ENCODE measurements at places on chromosomes 16 and 17.
A peak's percentile ranks its signal among the peaks of the same experiment; 100 is the strongest.

- no peak for DNase-seq
Observed at GRCh38 chr17:9537177-9537776, 38.3 kb downstream of the STX8 start.

- peak; percentile 46 for DNase-seq
Observed at GRCh38 chr17:7313088-7313889, 1.9 kb downstream of the GPS2 start.

DNA sequence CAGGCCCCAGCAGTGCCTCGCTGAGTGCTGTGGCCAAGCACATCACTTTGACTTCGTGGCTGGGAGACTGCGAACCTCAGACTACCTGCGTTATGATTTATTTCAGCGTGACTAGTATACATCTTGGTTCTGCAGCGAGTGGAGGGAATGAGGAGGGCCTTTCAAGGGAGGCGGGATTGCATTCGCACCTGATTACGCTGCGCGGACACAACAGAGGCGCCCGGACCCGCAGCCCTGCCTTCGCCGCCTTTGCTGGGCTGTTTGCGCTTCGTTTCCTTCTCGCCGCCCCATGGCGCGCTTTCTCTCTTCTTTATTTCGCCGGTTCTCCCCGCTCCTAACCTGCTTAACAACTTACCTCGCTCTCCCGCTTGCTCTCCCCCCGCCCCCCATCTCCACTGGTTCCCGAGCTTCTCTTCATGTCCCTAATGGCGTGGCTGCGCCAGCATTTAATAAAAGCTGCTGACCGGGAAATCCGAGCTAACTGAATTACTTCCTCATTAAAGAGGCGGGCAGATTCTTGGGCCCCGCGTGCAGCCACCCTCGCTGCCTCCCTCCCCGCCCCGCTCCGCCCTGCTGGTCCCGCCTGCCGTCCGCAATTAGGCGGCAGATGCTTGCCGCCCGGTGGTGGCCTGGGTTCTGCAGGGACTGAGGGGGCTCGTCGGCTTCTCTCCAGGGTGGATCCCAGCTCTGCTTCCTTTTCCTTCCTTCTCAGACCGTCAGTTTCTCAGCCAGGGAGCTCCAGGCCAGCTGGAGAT, 257.6 kb upstream of the SDK2 start:
- DNase-seq = peak; percentile 11

- no peak for DNase-seq
Observed at GRCh38 chr17:56974055-56974454, 3.9 kb upstream of the SCPEP1 start.

GRCh38 chr16:7853197-7853596, 520.6 kb downstream of the RBFOX1 start:
- no peak for DNase-seq

DNA sequence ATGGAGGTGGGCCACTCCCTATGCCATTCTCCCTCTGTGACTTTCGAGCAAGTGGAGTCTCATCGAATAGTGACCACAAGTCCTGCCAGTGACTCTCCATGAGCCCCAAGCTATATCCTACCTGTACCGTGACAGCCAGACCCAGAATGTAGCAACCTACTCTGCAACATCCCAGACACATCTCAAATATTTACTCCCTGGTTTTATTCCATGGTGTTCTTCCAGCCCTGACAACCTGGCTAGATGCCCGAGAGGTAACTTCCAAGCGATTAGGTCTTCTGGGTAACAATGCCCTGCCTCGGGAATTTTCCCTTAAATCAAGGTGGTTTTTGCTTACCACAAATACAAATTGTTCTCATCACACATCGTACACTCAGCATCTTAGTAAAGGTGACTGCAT, 211.7 kb downstream of the ZFHX3 start:
- no peak for DNase-seq

DNA sequence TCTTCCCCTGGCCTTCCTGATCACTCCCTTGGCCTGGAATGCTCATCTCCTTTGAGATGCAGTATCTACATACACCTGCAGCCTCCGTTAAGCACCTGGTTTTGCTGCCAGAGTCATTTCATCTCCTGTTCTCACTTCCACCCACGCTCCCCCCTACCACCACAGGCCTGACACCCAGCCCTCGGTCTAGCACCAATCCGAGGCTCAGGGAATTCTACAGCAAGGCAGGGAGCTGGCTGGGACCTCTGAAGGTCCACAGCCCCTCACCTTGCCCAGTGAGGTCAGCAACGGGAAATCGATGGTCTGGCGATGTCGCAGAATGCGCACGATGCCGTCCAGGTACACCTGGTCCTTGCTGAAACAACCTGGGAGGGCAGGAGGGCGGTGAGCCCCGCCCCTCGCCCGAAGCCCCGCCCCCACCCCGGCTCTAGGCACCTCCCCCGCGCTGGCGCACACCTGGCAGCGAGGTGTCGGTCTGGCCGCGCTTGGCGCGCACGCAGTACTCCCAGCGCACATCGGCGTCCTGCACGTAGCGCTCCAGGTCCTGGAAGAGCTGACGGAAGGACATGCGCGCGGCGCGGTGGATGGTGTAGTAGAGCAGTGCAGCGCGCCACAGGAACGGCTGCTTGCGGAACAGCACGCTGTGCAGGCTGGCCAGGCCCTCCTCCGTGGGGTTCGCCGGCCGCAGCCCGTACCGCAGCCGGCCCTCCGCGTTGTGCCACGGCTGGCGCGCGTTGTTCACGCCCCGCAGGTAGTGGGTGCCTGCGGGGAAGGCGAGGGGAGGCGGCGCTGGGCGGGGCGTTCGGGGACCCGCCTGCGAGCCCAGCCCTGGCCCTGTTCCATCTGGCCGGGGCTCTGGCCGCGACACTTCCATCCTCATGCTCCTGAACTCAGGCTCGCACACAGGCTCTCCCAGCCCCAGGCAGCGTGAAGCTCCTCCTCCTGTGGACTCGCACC, 5.7 kb downstream of the MATCAP1 start:
- DNase-seq = no peak

- DNase-seq = no peak
Observed at GRCh38 chr17:1512351-1512750, 4.1 kb downstream of the INPP5K start.

DNA sequence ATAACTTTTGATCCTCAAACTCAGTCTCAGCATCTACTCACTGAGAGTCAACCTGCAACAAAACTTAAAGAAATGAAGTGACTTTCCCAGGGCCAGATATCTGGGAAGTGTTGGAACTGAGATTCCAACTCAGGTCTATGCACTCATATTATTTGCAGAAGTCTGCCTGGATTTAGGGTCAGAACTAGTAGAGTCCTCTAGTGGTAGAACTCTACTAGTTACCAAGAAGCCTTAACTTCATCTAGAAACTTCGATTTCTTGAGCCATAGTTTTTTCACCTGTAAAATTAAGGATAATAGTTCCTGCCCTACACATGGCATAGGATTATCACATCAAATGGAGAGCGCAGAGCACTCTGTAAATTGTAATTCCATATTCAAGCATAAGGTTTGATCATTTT, 23.4 kb upstream of the KRT24 start:
- peak; percentile 21 for DNase-seq

GRCh38 chr16:28151180-28151579, 60.6 kb downstream of the XPO6 start:
- DNase-seq = no peak

DNA sequence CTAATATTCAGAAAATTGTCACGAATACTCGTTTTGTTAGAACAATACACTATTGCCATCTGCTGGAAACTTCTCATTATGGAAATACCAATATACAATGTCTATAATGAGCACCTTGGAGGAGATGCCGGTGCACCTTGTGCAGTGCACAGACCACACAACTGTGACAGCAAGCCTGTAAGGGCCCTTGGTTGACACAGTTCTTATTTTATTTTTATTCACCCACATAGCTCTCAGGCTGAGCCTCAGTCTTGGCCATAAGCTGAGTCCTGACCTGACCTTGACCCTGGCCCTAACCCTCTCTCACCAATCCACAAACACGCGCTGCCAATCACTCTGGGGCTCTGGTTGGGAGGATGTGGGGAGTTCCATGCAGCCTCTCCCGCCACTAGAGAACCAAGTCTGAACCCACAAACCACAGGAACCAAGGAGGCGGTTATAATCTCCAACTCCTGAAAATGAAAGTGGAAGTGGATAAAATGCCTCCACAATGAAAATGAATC, 7.6 kb downstream of the AIPL1 start:
- DNase-seq = peak; percentile 5

GRCh38 chr17:58757162-58757613, 1.5 kb downstream of the PPM1E start:
- DNase-seq = no peak

- DNase-seq = peak; percentile 7
Observed at GRCh38 chr17:2170023-2170422, 115.1 kb downstream of the HIC1 start.

GRCh38 chr17:75601057-75601987, 13.7 kb downstream of the MYO15B start:
- DNase-seq = peak; percentile 80

DNA sequence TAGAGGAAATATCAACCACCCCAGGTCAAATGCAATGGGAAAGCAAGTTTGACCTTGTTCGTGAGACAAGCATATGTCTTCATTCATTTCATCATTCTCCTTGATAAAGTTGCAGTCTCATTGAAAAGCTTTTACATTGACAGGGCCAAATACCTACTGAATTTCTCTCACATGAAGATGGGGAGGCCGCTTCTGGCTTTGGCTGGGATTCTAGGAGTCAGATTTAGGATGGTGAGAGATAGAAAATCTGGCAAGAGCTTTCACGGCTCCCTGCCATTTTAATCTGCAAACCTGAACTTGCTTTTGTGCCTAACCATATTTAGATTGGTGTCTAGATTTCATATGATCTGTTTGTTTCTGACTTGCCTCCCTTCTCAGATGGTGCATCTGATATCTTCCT, 88.0 kb downstream of the TMEM100 start:
- DNase-seq = no peak

GRCh38 chr17:73223626-73224230, 30.9 kb downstream of the COG1 start:
- DNase-seq = no peak

GRCh38 chr16:81551151-81551808, 106.7 kb downstream of the CMIP start:
- DNase-seq = no peak

DNA sequence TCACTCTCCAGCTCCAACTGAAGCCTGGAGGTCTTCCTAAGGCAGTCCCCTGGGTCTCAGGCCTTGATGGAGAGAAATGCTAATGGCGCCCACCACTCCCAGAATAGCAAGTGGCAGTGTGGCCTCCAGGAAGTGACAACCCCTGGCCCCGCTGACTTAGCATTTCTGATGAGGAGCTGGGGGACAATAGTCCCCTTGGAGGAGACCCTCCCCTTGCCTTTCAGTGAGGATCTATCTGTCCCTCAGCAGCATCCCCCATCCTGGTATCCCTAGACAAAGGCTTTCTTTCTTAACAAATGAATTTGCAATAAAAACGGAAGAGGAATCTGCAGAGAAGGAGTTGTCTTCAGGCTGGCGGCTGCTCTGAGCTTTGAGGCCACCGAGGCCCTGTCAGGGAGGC, 68.8 kb downstream of the LITAF start:
- no peak for DNase-seq

- peak; percentile 50 for DNase-seq
Observed at GRCh38 chr16:11706180-11706742, 36.4 kb downstream of the TXNDC11 start.

- DNase-seq = no peak
Observed at GRCh38 chr16:83306961-83307593, 500.7 kb upstream of the HSBP1 start.

DNA sequence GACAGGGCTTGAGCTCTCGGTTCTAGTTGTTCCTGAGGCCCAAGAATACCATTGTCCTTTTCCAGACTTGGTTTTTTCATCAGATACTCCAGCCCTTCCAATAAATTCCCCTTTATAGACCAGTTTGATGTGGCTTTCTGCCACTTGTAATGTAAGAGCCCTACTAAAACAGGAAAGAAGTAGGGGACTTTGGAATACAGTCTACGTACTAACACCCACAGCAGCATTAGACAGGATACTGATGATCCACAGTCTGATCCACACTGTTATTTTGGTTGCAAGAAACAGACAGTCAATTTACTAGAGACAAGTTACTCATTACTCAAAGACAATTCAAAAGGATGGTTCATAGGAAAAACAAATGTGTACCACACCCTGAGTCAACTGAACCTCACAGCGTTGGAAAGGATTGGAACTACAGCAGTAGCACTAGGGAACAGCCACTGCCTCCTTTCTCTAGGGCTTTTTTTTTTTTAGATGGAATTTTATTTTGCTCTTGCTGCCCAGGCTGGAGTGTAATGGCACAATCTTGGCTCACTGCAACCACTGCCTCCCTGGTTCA, 45.9 kb upstream of the MED13 start:
- no peak for DNase-seq

GRCh38 chr17:17387498-17388362, 84.6 kb downstream of the NT5M start:
- peak; percentile 23 for DNase-seq

DNA sequence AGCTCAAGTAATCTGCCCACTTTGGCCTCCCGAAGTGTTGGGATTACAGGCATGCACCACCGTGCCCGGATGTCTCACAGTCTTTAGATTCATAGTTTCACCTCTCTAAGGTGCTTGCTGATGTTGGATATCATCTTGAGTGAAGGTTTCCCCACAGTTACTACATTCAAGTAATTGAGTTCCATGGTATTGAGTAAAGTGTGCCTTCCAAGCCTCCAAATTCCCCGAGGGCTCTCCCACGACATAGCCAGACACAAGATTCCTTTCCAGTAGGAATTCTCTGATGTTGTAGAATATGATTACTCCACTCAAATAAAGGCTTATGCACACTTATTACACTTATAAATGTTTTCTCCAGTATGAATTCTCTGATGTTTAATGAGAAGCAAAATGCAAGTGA, 16.3 kb upstream of the ZNF652 start:
- DNase-seq = no peak

All from NAMALWA (cell line).